CMK (cell line): ENCODE measurements at places on chromosomes 2 and 18.

DNA sequence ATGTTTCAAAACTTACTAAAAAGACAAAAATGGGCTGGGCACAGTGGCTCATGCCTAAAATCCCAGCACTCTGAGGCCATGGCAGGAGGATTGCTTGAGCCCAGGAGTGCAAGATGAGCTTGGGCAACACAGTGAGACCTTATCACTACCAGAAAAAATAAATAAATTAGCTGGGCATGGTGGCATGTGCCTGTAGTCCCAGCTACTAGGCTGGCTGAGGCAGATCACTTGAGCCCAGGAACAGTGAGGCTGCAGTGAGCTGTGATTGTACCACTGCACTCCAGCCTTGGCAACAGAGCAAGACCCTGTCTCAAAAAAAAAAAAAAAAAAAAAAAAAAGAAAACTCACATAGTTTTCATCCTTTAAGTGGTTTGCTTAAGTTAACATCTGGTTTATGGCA, 6.4 kb downstream of the TSPYL6 start:
- DNase-seq, result no peak

- no peak for DNase-seq
Measured at GRCh38 chr18:9737472-9738121, 29.5 kb downstream of the RAB31 start.

GRCh38 chr18:70450426-70451253, 161.8 kb downstream of the SOCS6 start:
- DNase-seq, result no peak

- DNase-seq, result no peak
Measured at GRCh38 chr2:203728321-203728720, 21.9 kb downstream of the CD28 start.

DNA sequence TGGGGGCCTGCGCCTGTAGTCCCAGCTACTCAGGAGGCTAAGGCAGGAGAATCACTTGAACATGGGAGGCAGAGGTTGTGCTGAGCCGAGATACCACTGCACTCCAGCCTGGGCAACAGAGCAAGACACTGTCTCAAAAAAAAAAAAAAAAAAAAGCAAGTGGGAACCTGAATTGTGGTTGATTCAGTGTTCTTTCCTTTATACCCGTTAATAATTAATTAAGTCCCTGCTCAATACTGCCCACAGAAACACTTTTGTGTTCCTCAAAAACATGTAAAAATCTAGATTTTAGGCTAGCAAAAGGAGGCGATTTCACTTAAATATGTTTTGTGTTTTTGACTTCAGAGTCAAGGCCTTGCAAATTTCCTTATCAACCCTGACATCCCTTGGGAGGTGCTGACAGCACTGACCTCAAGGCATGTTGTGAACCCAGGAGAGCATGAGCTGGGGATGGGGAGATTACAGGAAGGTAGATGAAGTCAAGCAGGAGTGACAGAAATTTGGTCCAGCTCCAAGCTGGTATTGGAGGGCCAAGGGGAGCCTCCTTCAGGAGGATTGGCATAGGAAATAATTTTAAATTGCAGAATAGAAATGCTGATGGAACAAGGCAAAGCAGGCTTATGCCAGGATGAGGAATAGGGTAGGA, 89.0 kb upstream of the PNPT1 start:
- no peak for DNase-seq

DNA sequence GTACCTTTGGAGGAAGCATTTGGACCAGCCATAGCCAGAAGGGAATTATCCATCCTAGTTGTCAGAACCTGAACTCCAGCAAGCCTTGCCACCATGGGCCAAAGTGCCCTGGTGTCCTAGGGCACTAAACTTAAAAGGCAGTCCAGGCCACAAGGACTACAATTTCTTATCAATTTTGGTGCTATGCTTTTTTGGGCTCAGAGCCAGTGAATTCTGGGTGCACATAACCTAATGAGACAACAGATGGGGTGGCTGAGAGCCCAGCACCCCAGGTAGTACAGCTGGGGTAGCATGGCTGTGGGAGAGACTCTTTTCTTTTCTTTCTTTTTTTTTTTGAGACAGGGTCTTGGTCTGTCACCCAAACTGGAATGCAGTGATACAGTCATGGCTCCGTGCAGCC, 14.4 kb upstream of the RANBP2 start:
- no peak for DNase-seq

DNA sequence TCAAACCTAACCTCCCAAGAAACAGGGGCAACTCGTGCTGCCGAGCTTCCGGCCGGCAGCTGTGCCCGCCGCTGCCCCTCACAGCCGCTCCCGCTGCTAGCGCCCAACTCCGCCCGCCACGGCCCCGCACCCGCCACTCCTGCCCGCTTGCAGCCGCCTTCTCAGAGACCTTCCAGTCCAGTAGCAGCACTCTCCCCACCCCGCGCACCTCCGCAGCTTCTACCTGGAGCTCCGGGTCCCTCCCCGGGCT, 722 bp upstream of the C2orf15 start:
- DNase-seq, result no peak

- no peak for DNase-seq
Measured at GRCh38 chr2:16653799-16654198, 11.8 kb downstream of the CYRIA start.

GRCh38 chr2:44596537-44597320, 235.0 kb downstream of the CAMKMT start:
- DNase-seq, result no peak

GRCh38 chr2:151782378-151783132, 45.7 kb downstream of the ARL5A start:
- peak; percentile 57 for DNase-seq

DNA sequence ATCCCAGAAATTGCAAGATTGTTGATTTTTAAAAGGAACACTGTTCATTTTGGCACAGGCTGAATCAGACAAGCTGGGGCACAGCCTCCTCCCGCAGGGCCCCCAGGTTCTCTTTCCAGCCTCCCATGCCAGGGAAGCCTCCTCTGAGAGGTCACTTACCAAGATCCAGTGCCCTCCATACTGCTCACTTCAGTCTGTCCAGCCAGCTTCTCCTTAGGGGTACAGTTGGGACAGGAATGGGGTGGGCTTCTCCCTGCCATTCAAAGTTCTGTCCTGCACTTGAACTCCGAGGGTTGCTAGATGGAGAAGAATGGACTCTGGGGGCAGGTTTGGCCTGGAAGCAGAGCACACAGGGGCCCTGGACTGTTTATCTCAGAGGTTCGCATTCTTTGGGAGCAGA, 7.5 kb upstream of the CYP26B1 start:
- no peak for DNase-seq

GRCh38 chr2:75480971-75481836, 79.5 kb downstream of the EVA1A start:
- no peak for DNase-seq

DNA sequence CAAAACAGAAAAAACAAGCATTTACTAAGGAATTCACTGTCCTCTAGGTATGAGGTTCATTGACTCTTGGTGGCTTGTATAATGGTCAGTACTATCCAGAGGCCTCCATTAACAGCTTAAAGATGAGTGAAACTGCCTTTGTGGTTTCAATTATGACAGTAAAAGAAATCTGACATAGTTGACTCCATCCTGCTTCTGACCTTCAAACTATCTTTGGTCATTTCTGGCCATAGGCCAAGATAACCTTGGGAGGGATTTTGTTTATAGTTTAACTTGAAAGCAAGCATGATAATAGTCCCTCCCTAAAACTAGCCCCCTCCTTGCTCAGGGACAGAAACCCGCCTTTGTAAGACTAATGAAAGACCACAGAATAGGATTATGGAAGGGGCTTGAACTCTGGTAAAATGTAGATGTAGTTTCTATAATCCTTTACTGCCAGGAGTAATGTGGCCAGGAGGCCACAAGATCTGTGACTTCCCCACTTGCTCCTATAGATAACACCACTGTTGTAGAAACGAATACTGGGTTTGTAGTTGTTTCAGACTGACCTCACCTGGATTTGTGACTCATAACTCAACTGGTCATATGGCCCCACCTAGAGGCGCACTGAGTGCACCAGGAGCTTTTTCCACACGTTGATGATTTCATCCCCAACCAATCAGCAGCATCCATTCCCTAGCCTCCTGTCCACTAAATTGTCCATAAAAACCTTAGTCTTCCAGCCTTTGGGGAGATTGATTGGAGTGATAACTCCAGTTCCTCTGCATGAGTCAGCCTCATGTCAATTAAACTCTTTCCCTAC, 8.6 kb upstream of the PLEKHM3 start:
- DNase-seq, result no peak

- DNase-seq, result no peak
Measured at GRCh38 chr18:37611614-37612279, 46.1 kb upstream of the CELF4 start.

GRCh38 chr2:192197357-192197756, 2.6 kb upstream of the TMEFF2 start:
- no peak for DNase-seq

DNA sequence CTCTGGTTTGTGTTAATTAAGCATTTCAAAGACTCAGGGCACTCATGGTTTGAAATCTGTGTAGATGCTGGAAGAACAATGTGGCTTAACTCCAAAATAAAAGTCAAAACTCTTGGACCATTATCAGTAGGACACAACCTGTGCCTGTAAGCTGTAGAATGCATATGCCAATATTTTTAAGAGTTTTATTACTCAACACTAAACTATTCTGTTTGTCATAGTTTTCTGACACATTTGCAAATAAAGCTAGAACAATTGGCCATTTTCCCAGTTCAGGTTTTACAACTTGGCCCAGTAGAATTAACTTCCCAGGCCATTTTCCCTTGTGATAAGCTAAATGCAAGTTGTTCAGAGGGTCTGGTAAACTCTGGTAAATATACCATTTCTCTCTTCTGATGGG, 713.1 kb downstream of the CBLN2 start:
- no peak for DNase-seq

DNA sequence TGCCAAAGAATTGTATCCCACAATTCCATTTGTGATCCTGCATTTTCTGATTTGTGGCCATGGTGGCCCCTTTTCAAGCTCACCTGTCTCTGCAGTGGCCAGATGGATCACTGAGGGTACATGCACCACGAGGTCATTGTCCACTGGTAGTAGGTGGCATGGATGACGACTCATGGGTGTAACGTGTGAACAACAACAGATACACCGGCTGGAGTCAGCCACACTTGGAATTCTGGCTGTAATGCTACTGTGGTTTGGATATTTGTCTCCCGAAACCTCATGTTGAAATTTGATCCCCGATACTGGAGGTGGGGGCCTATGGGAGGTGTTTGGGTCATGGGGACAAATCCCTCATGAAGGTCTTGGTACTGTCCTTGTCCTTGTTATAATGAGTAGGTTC, 102.2 kb upstream of the TAF1B start:
- no peak for DNase-seq

DNA sequence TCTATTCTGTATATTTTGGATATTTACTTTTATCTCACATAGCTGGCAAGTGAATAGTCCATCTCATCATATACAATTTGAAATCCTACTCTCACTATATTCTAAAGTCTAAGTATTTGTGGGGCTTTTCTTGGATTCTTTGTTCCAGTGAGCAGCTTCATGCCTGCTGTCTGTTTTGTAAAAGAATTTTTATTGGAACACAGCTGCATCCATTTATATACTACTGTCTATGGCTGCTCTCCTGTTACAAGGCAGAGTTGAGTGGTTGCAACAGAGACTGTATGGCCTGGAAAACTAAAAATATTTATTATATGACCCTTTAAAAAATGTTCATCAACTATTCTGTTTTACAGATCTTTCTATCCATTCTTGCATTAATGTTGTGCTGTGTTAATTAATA, 193.3 kb upstream of the KLHL14 start:
- DNase-seq, result no peak

DNA sequence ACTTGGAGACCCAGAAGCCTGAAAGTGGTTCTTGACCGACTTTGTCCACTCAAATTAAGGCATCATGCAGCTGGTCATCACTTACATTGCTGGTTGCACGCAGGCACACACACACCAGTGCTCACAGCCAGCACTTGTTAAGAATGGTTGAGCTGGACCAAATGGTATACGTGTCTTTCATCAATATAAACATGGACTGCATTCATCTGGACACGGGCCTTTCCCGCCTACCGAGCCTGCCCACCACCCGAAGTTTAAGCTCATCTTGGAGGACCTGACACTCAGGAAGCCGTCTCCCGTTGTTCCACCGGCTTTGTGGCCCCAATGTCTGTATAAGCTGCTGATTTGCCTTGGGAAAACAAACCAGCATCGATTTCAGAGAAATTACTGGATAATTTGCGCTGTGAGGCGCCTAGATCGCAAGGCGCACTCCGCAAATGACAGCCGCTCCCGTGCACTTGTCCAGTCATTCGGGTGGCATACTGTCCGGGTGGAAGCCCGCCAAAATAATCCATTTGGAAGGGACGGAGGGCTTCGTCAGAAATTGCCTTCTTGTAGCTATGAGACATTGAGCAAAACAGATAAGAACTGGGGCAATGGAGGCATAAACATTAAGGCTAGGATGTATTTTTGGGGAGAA, 40.1 kb upstream of the AKAIN1 start:
- DNase-seq, result no peak

DNA sequence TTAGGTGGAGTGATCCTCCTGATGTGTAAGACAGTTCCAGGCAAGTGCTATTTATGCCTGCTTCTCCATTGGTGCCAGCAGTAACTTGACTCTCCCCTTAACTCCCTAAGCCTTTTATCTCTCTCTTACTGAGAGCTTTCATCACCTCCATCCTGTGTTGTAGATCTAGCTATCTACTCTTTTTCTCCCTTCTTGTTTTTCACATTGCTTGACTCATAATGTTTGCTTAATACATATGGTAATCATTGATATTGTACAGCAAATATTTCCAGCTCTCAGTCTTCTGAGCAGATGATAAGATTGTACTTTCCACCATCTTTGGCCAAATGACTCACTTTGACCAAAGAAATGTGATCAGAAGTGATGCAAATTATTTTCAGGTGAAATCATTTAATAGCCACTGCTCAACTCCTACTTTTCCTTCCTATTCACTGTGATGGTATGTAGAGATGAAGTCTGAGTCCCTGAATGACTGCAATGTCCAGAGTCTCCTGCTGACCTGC, 165.0 kb downstream of the PLCL1 start:
- no peak for DNase-seq

DNA sequence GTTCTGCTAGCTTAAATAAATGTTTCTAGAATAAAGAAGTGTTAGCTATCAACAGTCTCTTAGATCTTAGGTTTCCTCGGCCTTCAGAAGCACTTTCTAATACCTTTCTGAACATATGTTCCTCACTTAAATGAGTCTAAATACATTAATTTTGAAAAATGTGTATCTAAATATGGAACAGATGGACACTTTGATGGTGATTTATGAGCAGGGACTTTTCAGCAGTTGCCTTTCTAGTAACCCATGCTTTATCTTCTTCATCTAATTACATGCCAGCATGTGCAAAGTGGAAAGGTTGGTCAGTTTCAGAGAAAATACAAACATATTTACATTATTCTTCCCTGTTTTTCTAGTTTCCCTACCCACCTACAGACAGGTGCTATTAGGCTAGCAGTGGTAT, 797.0 kb upstream of the CHAC2 start:
- DNase-seq, result no peak

DNA sequence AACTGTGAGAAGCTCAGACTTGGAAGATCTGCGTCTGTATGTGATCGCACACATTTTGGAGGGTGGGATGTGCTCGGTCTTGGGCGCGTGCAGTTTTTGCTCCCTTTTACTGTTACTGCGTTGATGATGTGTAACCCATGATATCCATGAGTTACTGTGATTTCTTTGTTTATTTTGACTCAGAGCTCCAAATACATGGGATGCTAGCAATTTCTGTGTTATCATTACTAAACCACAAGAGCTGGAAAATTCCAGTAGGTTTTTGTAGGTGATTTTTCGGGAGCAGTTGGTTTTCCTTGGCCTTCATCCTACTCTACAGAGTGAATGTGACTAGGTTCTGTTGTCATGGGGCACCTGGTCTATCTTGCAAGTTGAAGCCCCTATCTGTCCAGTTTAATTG, 124.2 kb downstream of the AGAP1 start:
- no peak for DNase-seq
